Psoas muscle (tissue), 8 donors: ENCODE measurements at places on chromosomes 1 and 21. TPM values are rescaled to one million over a fixed set of nuclear protein-coding genes. Genes with fewer than 3 reads are reported as not detected.

- DNase-seq: no peak
Observed at GRCh38 chr1:202037706-202038296, 27.4 kb downstream of the ELF3 start.

- DNase-seq: no peak
Observed at GRCh38 chr1:222950892-222951291, 136.1 kb downstream of the DISP1 start.

DNA sequence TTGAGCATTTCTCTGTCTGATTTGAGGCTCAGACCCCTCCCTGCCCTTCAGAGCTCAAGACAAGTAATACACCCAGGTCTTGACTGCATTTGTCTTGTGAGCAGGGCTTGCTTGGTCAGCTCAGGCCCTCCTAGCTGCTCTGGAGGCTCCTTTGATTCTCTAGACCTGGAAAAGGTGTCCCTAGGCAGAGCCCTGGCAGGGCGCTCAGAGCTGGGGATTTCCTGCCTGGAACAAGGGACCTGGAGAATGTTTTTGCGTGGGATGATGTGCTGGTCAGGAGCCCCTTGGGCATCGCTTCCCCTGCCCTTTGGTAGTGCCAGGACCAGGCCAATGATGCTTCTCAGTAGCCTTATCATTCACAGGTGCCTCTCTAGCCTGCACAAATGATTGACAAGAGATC lies 4.9 kb upstream of the CCDC28B start:
- DNase-seq: peak; percentile 40

DNA sequence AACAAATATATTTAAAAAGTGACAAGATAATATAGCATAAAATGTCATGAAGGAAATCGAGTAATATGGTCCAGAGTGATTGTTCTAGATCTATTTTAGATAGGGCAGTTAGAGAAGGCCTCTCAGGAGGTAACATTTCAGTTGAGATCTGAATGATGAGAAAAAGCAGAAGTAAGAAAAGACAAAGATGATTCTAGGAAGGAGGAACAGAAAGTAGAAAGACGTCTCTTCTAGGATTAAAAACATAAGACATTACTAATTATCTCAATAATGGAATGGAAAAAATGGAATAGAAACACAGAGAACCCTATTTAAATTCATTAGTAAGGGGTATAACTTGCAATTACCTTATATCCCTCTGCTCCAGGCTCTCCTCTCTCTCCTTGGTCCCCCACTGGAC lies 130.0 kb upstream of the ZNHIT6 start:
- no peak for DNase-seq

DNA sequence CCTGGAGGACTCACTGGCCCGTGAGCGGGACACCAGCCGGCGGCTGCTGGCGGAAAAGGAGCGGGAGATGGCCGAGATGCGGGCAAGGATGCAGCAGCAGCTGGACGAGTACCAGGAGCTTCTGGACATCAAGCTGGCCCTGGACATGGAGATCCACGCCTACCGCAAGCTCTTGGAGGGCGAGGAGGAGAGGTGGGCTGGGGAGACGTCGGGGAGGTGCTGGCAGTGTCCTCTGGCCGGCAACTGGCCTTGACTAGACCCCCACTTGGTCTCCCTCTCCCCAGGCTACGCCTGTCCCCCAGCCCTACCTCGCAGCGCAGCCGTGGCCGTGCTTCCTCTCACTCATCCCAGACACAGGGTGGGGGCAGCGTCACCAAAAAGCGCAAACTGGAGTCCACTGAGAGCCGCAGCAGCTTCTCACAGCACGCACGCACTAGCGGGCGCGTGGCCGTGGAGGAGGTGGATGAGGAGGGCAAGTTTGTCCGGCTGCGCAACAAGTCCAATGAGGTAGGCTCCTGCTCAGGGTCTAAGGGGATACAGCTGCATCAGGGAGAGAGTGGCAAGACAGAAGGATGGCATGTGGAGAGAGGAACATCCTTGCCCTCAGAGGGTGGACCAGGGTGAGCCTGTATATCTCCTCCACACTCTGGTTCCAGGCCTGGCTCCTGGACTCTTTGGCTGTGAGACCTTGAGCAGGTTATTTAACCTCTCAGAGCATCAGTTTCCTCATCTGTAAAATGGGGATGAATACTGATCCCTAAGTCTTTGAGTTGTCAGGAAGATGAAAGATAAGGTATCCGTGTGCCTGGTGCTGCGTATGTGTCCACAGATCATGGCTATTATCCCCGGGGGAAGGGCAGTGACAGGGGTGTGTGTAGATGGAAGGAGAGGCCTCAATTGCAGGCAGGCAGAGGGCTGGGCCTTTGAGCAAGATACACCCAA lies 17.2 kb upstream of the SEMA4A start:
- DNase-seq: no peak

DNA sequence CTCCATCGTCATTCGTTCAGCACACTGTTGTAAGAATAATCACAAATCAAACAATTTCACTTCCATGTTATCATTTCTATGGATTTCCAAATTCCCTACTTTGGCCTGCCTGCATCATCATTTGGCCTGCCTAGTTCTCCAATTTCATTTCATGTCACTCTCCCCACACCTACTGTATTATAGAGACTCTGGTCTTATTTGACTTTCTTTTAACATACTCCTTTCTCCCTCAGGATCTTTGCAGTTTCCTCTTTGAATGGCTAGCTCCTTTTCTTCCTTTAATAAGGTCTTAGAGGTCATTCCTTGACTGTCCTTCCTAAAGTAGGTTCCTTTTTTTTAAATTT lies 36.3 kb upstream of the PODN start:
- no peak for DNase-seq

CD53 gene
- total RNA-seq: 7.5 TPM

SLFNL1 gene
- total RNA-seq: 0.23 TPM

OR2L2 gene
- not detected for total RNA-seq

COL9A2 gene
- 0.21 TPM for total RNA-seq
